Activated naive CD4-positive, alpha-beta T cell treated with Interleukin-2 at 50 U/mL for 16 hours (primary cell): ENCODE measurements at places on chromosomes 12 and 14.

DNA sequence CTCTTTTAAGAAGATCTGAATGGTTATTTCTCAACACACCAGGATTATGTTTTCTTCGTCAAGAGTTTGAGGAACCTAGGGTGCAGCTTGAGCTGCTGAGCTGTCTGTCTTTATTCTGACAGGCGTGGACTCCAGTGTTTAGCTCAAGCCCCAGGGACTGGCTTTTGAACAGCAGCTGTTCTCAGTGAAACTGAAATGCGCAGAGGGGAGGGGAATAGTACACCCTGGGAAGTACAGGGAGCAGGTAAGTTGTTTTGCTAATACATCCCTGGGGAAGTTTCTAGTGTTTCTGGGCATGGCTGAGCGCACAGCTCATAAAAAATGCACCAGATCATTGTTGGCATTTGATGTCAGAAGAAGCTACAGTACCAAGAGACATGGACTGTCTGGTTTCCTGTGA, 659.8 kb downstream of the DIO2 start:
- DNase-seq, result no peak

DNA sequence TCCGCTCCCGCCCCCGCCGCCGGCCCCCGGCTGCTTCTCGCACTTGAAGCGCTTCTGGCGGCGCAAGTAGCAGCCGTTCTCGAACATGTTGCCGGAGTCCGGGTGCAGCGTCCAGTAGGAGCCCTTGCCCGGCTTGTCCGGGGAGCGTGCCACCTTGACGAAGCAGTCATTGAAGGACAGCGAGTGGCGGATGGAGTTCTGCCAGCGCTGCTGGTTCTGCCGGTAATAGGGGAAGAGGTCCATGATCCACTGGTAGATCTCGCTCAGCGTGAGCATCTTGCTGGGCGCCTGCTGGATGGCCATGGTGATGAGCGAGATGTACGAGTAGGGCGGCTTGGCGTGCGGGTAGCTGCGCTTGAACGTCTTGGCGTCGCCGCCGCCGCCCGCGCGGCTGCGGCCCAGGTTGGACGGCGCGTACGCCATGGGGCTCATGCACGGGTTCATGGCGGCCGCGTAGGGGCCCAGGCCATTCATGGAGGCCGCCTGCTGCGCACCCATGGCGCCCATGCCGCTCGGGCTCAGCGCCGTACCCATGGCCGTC, 3.0 kb downstream of the FOXA1 start:
- DNase-seq, result no peak

DNA sequence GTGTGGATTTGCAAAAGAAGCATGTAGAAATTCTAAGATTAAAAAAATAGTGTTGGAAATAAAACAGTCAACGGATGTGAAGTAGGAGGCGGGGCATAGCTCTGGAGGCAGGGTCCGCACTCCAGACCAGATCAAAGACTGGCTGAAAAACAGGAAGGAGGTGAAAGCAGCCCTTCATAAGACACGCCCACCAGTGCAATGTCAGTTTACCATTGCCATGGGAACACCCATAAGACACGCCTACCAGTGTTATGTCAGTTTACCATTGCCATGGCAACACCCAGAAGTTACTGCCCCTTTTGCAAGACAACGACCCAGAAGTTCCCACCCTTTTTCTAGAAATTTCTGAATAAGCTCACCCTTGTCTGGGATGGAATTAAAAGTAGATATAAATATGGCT, 87.1 kb downstream of the FZD10 start:
- no peak for DNase-seq

- no peak for DNase-seq
Measured at GRCh38 chr12:49284672-49285071, 10.3 kb upstream of the PRPH start.

DNA sequence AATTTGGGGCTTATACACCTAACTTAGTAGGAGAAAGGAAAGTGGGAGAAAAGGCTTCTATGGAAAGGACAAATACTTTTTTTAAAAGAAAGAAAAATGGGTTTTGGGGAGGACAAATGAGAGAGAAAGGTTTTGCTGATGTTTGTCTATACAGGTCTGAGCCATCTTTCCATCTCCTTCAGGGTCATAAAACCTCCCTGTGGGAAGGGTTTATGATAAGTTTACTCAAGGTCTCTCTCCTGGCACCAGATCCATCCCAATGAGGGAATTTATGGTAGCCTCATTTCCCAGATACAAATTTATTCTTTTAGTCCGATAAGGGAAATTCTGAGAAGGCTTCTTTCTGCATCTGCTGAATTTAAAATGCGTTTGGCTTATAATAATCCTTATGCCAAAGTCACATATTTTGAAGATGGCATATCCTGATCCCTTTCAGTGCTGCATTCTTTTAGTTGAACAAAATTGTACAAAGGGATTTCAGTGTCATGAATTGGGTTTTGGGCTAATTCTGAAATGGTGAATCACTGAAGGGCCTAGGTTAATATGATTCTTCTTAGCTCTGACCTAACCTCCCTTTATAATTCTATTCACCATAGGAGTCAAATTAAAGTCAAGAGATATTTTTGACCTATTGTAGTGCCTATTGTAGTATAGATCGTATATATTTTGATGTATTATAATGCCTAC, 173.5 kb upstream of the DYRK2 start:
- no peak for DNase-seq

- no peak for DNase-seq
Measured at GRCh38 chr14:69917287-69917686, 38.1 kb downstream of the SMOC1 start.

GRCh38 chr14:91333650-91334039, 84.0 kb downstream of the CCDC88C start:
- no peak for DNase-seq

- DNase-seq, result no peak
Measured at GRCh38 chr12:54479421-54479820, 6.0 kb upstream of the GTSF1 start.

GRCh38 chr14:85535991-85536832, 6.3 kb downstream of the FLRT2 start:
- no peak for DNase-seq

DNA sequence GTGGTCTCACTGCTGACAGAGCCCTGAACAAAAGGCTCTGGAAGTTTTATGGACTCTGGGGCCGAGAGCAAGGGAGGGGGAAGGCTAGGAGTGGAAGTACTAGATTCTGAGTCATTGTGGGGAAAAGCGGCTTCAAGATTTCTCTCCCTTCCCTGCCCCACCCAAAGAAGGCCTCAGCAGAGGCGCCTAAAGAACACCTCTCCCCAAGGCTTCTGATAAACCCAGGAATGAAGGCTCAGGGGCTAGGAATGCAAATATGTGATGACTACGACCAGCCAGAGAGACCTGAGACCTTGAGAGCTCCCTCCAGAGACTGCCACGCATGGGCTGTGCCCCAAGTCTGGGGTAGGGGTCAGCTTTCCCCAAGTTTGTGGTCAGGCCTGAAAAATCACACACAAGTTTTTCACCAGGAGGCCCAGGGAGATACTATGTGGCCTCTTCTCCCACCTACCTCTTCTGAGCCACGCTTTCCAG, 130.7 kb upstream of the HIF1A start:
- no peak for DNase-seq

GRCh38 chr14:85401384-85401783, 128.6 kb upstream of the FLRT2 start:
- DNase-seq, result no peak

GRCh38 chr12:111699-112493, 45.3 kb downstream of the IQSEC3 start:
- no peak for DNase-seq

GRCh38 chr12:117047810-117048584, 51.2 kb downstream of the TESC start:
- no peak for DNase-seq

GRCh38 chr12:8584004-8584403, 28.7 kb downstream of the AICDA start:
- DNase-seq, result no peak

GRCh38 chr14:21874167-21874566, 200.5 kb upstream of the OR4E1 start:
- DNase-seq, result no peak
